ENCODE measurements at places on chromosomes 11 and 22.

- no peak for DNase-seq
Measured at GRCh38 chr22:48144318-48144717, 1381.9 kb downstream of the TBC1D22A start.

- no peak for DNase-seq
Measured at GRCh38 chr11:3380706-3381545, 2.0 kb upstream of the ZNF195 start.

GRCh38 chr11:75349521-75350116, 1.8 kb downstream of the ARRB1 start:
- DNase-seq = no peak

GRCh38 chr11:76119779-76120178, 86.5 kb downstream of the WNT11 start:
- no peak for DNase-seq

- no peak for DNase-seq
Measured at GRCh38 chr11:45880772-45881570, 4.5 kb upstream of the MAPK8IP1 start.

GRCh38 chr22:28939932-28940331, 56.6 kb downstream of the ZNRF3 start:
- DNase-seq = no peak

- no peak for DNase-seq
Measured at GRCh38 chr11:62116451-62116850, 7.4 kb upstream of the INCENP start.

DNA sequence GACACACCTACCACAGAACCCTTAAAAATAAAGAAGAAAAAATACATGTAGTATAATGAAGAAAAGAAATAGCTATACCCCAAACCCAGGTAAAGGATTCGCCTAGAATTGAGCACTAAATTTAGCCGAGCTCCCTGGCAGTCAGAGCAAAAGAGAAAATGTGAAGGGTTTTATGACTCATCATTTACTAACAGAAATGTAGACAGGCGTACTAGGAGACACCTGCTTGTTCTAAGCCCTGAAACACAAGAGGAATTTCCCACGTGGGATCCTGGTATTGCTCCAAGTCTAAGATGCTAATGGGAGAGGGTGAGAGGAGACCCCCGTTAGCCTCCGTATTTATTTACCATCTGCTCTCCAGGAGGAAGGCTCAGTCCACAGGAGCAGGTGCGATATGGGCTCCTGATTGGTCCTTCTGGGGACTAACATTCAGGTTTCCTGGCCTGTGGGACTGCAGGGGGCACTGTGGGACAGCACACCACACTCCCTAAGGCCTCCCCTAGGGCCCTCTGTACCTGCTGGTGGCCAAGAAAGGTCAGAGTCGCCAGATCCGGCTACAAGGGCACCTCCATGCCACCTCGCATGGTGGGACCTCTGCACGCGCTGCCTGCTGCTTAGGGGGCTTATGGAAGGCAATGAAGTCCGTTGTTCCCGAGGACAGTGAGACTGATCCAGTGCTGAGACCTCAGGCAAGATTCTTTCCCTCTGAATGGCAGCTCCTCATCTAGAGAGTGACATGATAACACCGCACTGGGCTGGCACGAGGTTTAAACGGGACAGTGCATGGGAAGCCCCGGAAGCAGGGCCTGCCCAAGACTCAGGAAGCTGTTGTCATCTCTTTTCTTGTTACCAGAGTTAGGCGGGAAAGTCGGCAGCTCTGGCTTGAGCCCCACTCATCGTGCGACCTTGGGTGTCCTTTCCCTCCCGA, 25.8 kb downstream of the KCNC1 start:
- no peak for DNase-seq

- no peak for DNase-seq
Measured at GRCh38 chr11:71355281-71355680, 92.9 kb downstream of the DHCR7 start.

GRCh38 chr11:95913830-95914615, 9.9 kb downstream of the MTMR2 start:
- no peak for DNase-seq

GRCh38 chr22:39237318-39238100, 7.3 kb downstream of the PDGFB start:
- peak; percentile 35 for DNase-seq

GRCh38 chr11:94504689-94505293, 7.5 kb upstream of the C11orf97 start:
- no peak for DNase-seq

DNA sequence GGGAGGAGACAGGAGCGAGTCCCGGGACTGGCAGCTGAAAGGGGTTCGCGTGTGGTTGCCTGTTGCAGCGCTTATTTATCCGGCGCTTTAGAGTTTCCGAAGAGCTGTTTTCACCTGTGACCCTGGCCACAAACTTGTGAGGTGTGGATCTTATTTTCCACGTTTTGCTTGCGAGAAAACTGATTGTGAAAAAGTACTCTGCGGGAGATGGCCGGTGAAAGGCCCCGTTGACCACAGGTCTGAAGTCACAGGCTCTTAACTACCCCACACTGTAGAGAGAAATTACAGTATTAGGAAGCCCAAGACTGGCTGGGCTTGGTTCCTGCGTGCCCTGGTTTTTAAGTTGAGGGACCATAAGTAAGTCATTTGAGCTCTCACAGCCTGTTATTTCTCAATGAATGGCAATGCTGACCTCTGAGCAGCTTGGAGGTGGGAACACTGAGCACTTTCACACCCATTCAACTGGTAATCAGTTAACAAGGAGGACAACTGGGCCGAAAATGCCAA, 379 bp upstream of the RAB38 start:
- DNase-seq = no peak

DNA sequence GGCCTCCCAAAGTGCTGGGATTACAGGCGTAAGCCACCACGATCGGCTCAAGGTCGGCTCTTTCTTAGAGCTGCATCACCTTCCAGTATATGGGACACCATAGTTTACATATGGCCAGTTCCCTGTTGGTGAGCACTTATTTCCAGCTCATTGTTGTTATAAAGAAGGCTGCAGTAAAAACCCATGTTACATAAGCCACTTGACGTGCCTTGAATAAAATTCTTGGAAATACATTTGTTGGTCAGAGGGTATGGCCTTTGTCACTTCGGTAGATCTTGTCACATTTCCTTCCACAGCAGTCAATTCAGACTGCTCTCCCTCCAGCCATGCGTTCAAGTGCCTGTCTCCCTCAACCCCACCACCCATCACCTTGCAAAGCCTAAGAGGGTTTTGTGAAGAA, 92.9 kb downstream of the PRR5L start:
- no peak for DNase-seq

DNA sequence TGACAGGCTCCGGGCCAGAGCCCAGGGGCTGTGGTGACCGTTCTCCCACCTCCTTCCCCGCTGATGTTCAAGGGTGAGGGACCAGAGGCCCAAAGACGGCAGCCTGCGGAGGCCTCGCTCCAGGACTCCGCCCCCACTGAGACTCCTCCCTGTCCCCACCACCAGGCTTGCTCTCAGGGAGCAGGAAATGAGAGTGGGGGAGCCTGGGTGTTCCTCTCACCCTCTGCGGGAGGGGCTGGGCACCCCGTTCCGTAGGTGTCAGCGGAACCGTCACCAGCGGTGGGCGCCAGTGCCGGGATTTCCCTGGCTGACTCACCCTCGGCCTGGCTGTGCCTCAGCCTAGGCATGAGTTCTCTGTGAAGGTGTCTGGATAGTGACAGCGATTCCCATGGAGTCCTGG, 15.7 kb downstream of the DAGLA start:
- DNase-seq = peak; percentile 94

- DNase-seq = no peak
Measured at GRCh38 chr11:120554766-120555432, 43.4 kb downstream of the GRIK4 start.

GRCh38 chr11:112292785-112293407, 32.2 kb upstream of the PLET1 start:
- DNase-seq = no peak

GRCh38 chr22:38452373-38453065, 2.5 kb downstream of the KCNJ4 start:
- no peak for DNase-seq

GRCh38 chr11:75652936-75653335, 15.9 kb downstream of the MAP6 start:
- DNase-seq = no peak

DNA sequence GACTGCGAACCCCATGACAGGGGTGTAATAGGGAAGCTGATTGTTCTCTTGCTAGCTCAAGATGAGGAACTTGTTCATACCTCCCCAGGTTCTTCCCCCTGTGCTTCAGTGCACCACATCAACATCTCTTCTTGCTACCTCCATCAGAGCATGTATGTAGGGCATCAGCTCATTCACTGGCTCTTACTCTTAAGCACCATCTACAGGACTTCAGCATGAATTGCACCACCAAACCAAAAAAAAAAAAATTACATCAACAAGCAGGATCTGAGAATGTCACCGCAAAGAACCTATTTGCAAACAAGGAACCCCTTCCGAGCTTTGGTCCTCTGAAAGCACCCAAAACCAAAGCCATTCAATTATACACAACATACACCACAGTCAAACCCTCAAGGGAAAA, 2226.5 kb upstream of the RAG2 start:
- no peak for DNase-seq

- no peak for DNase-seq
Measured at GRCh38 chr11:76782531-76783293, 444 bp upstream of the TSKU start.

GRCh38 chr11:4576880-4577279, 4.7 kb upstream of the OR52I2 start:
- DNase-seq = no peak

- DNase-seq = no peak
Measured at GRCh38 chr11:133082453-133082781, 449.9 kb downstream of the OPCML start.

GRCh38 chr11:12052676-12053605, 44.5 kb upstream of the DKK3 start:
- DNase-seq = no peak

DNA sequence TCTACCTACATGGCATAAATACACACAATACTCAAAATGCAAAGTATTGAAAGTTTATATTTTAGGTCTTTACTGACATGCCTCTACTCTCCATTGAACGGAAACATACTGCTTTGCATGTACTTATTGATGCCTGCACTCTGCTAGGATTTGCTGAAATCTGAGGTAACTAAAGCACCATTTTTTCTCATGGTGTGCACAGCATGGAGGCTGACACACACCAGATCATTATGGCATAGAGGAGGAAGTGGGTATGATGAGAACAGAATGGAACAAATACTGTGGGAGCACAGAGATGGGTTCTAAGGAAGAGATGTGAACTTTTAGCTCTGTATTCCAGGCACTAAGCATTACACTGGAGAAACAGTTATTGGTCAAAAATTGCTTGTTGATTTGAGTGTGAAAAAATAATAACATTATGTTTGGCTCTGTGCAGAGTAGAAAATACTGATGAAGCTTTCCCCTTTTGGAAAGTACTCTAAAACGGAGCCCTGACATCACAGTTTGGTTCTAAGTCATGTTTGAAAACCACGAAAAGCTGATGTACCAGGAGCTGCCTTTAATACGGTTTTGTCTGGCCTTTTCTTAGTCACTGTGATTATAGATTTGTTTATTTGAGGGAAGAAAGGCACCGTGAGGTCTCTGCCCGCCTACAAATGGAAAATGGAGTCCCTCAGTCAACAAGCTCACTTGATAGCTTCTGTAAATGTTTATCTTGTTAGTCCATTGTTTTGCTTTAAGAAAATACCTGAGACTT, 5.6 kb downstream of the OR52R1 start:
- DNase-seq = no peak

- no peak for DNase-seq
Measured at GRCh38 chr11:4032097-4032496, 62.5 kb upstream of the RRM1 start.

Measured in stimulated activated CD4-positive, alpha-beta T cell treated with anti-CD3 and anti-CD28 coated beads, Interleukin-2, amount 100 ng/mL, for 4 hours (primary cell).